Activated CD4-positive, alpha-beta memory T cell treated with anti-CD3 and anti-CD28 coated beads for 36 hours (primary cell): ENCODE measurements at places on chromosomes 16 and 17.

DNA sequence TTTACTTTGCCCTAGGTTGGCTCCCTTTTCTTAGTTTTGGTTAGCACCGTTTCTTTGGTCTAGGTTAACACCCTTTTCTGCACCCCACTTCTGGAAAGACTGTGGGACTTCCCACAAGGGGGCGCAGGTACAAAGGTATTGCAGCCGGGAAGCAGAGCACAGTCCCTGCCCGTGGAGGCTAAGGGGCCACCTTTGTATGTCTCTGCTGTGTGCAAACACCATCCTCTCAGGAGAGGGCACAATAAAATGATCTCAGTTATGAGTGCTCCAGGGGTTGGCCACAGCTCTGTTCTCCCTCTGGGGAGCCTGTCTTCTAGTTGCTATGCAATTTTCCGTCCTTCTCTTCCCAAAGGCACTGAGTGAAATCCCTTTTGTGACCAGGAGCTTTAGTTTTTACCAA is 28.4 kb upstream of the TMC5 start:
- peak; percentile 65 for DNase-seq

- no peak for DNase-seq
These were observed 7.2 kb downstream of the PDK2 start for GRCh38 chr17:50102164-50102991.

DNA sequence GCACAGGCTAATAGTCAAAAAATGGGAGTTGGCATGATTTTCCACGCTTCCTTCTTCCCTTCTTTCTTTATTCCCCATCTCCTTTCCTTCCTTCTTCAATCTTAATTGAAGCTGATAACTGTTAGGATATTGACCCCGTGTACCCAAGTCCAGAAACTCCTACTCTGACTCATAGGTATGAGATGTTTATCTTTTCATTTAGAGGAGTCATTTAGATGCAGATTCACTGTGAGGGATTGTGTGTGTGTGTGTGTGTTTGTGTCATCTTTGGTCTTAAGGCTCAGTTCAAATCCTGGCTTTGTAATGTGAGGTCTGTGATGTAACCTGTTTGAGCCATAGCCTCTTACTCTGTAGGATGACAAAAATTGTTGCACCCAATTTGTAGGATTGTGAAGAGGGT is 332.0 kb upstream of the MAF start:
- DNase-seq = no peak

DNA sequence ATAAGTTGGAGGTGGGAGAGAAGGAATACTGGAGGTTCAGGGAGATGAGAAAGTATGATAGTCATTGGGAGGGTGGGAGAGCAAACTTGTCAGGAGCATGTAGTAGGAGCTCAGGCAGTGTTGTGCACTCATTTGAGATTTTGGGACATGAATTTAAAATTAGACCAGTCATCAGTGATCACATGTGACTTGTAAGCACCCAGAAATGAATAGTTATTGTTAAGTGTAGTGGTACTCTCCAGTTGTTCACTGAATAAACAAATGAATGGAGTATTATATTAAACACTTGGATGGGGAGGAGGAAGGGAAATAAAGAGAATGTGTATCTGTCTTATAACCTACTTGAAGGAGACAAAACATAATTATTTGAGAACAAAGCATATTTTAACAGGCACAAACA is 2.2 kb upstream of the PSME3 start:
- no peak for DNase-seq
